Thoracic aorta (tissue), 2 donors: ENCODE measurements at places on chromosomes 3 and 15.

DNA sequence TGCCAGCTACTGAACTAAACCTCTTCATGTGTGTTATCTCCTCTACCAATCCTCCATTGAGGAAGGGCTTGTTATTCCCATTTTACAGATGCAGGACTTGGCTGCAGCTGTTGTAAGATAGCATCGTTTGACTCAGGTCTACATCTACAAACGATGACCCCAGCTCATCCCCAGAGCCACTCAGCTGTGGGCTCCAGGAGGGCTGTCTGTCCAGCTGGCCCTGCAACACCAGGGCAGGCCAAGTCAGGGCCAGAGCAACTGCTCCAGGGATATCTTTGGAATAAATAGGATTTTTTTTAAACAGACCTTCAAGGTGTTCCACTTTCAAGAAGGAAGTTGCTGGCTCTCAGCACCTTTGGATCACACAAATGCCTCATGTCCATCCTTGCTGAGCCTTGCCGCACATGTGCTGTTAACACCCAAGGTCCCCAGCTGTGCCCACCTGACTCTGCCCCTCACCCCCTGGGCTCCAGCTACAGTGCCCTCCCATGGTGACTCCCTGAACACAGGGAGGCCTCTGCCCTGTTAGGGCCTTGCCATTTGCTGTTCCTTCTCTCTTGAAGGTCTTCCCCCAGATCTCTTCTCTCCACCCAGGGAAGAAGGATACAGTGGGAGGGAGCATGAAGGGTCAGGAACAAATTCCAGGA is 31.0 kb downstream of the ALDH1L1 start:
- no peak for DNase-seq

GRCh38 chr3:5217824-5218595 is 30.5 kb downstream of the EDEM1 start:
- no peak for DNase-seq

- no peak for DNase-seq
These were observed 121.8 kb downstream of the OSBPL10 start for GRCh38 chr3:31859245-31859644.

- DNase-seq, result no peak
These were observed 46.9 kb downstream of the PIK3R4 start for GRCh38 chr3:130699765-130700164.

GRCh38 chr3:141858312-141858711 is 18.1 kb upstream of the ATP1B3 start:
- no peak for DNase-seq

GRCh38 chr15:70342554-70343548 is 245.1 kb upstream of the TLE3 start:
- DNase-seq, result no peak

DNA sequence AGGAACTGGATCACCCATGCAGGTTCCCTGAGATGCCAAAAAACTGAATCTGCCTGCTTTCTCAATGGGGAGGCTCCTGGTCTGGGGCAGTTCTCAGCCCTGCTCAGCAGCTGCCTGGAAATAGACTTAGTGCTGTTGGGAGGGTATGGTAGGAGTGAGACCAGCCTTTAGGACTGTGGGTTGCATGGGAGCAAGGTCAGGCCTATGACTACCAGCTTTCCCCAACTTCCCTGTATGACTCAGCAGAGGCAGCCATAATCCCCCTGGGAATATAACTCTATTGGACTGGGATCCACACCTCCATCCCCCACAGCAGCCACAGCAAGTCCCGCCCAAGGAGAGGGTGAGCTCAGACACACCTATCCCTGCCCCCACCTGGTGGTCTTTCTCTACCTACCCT is 87.0 kb downstream of the CFAP44 start:
- DNase-seq, result no peak

DNA sequence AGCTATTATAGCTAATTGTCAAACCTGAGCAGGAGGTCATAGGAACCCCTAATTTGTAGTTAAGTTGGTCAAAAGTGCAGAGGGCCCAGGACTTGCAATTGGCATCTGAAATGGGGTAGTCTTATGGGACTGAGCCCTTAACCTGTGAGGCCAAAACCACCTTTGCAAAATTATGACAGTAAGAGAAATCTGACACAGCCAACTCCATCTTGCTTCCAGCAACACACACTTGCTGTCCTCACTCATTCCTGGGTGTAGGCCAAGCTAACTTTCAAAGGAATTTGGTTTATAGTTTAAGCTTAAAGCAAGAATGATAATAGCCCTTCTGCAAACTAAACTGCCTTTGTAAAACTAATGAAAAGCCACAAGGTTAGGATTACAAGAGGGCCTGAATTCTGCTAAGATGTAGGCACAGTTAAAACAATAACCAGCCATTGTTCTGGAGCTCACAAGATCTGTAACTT is 57.6 kb upstream of the FRMD4B start:
- DNase-seq, result no peak

DNA sequence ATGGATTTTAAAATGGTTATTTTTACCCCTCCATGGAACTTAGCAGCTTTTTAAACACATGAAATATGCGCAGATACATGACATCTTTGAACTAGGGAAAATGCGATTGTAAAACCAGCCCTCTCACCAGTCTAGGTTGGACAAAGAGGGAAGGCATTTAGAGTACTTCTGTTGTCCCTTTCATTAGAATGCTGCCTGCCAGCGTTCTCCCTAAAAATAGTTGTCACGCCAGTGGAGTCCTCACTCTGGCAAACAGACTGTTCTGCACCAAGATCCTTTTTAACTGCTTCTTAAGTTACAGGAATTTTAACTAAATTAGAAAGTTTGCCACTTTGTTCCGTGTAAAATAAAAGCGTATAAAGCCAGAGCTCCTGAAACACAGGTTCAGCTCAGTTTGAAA is 295.3 kb downstream of the VPS13C start:
- DNase-seq, result no peak

GRCh38 chr3:129323651-129324294 is 45.1 kb downstream of the HMCES start:
- DNase-seq, result no peak
